C1 segment of cervical spinal cord (tissue), 14 donors: ENCODE measurements at places on chromosomes 1 and 21.

GRCh38 chr1:204950353-204951001 is 79.8 kb downstream of the NFASC start:
- no peak for DNase-seq

DNA sequence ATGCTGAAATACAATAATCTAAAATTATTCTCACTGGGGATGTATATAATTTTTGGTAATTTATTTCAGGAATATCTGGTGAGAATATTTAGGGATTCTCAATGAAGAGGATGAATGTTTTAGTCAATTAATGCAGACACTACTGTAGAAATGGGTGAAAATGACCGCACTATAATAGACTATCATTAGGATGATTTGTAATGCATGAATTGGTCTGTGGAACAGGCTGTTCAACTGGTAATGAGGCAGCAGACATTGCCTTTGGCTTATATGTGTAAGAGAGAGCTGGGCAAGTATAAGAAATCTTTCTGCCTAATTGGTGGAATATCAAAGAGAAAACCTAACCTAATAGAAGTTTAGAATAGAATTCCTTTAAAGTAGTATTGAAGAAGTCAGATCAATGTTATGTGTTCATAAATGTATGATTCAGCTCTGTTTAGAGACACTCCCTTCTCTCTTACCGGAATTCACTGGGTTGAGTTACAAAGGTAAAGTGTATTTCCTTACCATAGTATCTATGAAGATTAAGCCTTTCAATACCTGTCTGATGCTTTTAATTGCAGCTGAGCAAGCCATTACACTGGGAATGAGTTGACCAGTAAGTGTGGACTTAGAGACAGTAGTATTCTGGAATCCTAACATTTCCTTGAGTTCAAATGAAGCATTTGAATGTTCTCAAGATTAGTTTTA is 274.5 kb downstream of the S1PR1 start:
- DNase-seq: no peak

DNA sequence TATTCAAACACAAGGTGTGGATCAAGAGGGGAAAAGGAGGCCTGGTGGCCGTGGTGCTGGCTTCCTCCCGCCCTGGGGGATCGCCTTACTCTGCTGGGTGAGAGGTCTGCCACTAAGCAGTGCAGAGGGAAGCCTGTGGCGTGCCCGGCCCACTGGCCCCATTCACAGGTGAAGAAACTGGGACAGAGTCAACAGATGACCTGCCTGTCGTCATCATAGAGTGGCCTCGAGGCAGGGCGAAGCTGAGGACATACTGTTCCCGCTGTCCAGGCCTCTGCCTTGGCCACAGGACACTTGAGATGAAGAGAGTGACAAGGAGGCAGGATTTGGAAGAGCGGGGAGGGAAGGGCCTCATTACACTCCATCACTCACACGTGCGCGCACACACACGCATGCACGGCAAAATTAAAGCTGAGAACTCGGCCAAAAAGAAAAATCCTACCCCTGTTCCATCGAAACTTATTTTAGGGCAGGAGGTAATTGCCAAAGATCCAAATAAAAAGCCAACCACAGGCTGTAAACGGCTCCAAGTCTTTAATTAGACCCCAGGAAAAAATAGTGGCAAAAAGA is 50.5 kb downstream of the CASZ1 start:
- no peak for DNase-seq

GRCh38 chr1:41889506-41890414 is 29.0 kb downstream of the HIVEP3 start:
- DNase-seq: no peak

- no peak for DNase-seq
Measured at GRCh38 chr1:54239035-54239383, 39.0 kb downstream of the MRPL37 start.

GRCh38 chr1:226708342-226708780 is 30.7 kb downstream of the ITPKB start:
- no peak for DNase-seq

- no peak for DNase-seq
Measured at GRCh38 chr1:189217646-189218045, 1260.0 kb downstream of the BRINP3 start.

DNA sequence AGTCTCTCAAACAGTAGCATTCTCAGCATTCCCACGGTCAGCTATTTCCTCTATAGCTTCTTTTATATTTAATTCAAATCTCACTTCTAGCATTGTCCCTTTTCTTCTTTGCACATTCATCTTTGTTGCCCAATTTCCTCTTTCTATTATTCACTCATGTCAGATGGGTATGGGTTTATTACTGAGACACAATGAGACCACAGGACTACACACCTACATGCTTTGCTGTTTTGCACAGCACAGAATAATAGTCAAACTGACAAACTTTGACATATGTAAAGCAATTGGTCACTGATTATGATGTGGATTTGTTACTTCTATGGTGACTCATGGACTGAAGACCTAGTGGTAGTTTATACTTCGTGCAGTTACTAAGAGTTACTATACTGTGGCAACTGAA is 5.8 kb upstream of the CD1C start:
- DNase-seq: no peak

DNA sequence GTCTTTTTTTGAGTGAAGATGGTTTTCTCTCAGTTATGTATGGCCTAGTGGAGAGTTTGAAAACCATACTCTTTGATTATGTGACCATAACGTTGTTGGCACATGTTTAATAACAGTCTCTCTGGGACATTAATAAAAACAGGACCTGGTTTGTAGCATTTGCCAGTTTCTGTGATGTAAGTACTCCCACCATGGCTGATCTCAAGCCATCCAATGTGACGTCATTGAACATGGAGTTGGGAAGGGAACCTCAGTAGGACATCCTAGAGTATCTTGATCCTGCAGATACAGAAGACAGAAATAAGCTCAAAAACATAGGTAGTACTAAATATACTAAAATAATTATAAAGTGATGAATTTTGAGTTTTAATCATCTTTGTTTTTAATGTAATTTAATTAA is 107.0 kb downstream of the ACTL8 start:
- DNase-seq: no peak

- DNase-seq: no peak
Measured at GRCh38 chr21:17803536-17803935, 15.6 kb downstream of the C21orf91 start.

DNA sequence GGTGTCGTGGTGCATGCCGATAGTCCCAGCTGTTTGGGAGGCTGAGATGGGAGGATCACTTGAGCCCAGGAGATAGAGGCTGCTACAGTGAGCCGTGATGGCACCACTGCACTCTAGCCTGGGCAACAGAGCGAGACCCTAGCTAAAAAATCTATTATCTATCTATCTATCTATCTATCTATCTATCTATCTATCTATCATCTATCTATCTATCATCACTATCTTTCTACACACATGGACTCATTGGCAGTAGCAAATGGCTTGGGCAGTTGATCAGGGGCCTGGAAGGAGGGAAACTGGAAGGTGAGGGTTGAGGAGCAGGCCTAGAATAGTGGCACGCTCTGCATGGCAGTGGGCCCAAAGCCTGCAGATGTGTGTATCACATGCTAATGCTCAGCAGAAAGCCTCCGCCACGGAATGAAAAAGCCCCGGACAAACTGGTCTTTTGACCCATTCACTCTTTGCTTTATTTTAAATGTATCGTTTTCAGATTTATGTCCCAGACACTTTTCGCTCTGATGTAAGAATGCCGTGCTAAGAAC is 7.3 kb upstream of the HUNK start:
- DNase-seq: no peak
